HFFc6 (cell line): ENCODE measurements at places on chromosomes 2 and 18. TPM values are rescaled to one million over a fixed set of nuclear protein-coding genes. Genes with fewer than 3 reads are reported as not detected.

IRS1 gene
- 34.8 to 47.2 TPM (median 41.0 TPM) in 3 replicates for total RNA-seq

- DNase-seq = peak; percentile 59
These were observed 100.5 kb upstream of the LMAN1 start for GRCh38 chr18:59459369-59460071.

DNA sequence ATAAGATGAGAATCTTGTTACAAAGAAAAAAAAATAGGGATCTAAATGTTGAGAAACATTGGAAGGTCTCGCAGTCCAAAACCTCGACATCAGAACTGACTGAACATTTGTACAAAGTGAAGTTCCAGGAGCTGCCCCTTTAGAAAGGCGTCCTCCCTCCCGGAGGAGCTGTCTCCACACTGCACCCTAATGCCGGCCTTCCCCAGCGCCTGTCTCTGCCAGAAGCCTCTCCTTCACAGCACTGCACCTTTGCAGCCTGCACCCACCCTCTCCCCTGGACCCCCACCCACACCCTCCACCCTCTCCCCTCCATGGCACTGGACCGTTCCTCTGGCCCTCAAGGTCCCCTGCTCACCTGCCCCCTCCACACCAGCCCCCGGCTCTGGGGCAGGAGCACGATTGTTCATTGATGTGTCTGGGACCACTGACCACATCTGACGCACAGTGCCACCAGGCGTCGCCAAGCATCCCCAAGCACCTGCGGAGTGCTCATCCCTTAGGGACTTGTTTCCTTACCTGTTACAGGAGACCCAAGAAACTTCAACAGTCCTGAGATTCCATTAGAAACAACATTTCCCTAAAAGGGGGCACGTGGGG, 90.3 kb upstream of the SNTG2 start:
- no peak for DNase-seq

DNA sequence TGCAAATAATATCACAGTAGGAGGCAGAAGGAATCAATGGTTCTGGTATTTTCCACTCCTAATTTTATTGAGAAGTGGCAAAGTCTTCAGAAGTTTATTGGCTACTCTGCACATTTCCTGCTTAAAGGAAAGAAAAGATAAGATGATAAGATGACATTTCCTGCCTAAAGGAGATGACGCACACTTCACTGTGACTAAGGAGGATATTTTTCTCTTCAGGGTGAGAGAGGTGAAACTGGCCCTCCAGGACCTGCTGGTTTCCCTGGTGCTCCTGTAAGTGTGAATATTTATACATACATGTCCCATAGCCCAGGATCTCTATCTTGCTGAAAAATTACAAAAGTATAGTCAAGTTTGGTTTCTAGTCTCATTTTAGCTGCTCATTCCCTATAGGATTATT, 27.9 kb downstream of the COL3A1 start:
- DNase-seq = peak; percentile 80

- no peak for DNase-seq
These were observed 105.3 kb downstream of the HDAC4 start for GRCh38 chr2:239295377-239296019.

- DNase-seq = no peak
These were observed 45.2 kb upstream of the EPC2 start for GRCh38 chr2:148599109-148599991.

GRCh38 chr2:203330434-203330833, 2.2 kb downstream of the ABI2 start:
- DNase-seq = peak; percentile 23

DNA sequence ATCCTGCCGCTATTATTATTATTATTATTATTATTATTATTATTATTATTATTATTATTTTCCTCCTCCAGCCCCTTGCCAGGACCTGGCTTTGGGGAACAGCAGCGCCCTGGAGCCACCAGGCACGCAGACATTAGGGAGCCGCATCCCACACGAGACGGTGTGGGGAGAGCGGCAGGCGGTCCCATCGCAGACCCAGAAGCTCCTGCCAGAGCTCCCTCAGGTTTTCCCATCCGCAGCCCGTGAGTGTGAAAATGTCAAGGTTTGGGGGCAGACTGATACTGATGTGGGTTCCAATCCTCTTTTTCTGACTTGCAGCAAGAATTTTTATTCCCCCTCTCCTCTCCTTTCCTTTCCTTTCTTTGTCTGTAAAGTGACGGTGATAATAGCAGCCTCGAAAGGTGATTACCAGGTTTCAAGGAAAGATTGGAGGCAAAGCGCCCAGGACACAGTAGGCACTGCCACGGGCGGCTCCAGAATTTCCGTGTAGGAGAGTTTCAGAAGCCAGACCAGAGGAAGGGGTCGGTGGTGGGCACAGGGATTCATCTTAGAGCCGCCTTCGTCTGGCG, 816 bp downstream of the SCTR start:
- no peak for DNase-seq

DNA sequence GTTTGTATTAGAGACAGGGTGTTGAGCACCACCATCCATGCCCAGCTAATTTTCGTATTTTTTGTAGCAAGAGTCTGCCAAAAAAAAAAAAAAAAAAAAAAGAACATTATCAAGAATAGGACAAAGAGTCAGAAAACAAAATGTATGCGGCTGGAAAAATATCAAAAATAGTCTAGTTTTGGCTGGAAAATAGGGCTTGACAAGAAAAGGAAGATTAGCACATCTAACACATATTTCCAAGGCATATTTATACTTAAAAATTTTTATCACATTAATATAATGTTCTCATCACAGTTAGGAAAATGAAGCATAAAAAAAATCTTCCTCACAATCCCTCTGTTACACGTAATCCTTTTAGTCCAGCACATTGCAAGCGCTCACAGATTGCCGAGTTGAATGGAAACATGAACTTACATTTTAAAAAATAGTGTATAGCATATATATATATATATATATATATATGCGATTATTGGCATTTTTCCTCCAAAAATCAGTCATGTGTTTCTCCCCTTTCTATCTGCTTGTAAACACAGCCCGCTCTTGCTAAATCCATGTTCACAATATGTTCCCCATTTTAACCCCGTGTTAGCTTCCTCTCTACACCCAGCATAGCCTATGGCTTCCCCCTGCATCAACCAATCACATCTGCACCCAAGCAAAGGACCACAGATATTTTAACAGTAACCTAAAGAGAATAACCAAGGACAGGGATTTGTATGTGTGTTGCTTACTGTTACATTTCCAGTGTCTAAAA, 183.0 kb downstream of the AFF3 start:
- DNase-seq = no peak

DNA sequence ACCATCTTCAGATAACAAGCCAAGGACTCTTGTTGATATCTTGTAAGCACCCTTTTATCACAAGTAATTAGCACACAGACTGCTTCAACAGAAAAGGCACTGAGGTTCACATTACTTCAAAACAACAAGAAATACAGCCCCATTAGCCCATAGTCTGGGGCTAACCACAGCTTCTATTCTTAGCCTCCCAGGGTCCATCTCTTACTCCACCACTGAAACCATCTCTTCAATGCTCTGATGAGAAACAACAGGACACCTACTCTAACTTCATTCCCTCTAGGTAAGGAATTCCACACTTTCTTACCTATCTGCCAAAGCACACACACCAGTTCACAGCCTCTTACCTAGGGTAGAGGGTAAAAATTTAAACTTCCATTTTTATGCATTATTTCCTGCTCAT, 26.4 kb upstream of the CYTIP start:
- DNase-seq = no peak

ZBTB14 gene
- 5.5 to 7.9 TPM (median 6.4 TPM) in 3 replicates for total RNA-seq

DNA sequence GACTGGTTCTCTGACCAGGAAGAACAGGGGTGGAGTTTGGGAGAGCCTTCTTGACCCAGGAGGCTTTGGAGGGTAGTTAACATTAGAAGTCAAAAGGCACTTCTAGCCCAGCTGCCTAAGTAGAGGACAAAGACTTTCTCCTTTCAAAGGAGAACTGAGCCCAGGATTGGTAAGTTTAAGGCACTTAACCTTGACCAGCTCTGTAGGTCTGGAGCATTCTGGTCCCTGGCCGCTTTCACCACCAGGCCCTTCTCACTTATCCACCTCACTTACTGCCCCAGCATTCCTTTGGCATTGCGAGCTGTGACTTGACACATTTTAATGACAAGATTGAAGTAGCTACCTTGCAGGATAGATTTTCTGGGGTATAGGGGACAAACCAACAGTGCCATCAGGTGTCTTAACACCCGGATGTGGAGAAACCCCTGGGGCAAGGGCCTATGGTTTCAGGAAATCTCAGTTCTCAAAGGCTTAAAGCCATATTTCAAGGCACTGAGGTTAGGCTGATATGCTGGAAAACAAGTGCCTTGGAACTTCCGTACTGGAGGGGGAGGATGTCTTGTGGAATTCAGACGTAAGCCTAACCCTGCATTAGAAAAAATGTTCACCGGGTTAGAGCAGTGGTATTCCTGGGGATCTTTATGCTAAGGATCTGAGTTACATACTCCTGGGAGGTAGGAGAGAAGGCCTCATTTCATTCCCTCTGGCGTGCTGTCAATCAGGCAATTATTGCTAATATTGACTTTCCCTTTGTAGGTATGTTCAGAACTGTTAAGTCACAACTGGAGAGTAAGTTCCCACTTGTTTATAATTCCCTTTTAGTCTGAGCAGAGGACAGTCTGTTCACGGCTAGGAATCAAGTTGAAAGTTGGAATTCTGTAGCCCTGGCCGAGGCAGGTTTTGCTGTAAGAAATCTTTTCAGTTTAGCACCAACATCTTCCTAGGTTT, 4.3 kb downstream of the C2orf68 start:
- no peak for DNase-seq

EGR4 gene
- not detected in 3 replicates for total RNA-seq

GRCh38 chr2:128436479-128437203, 118.0 kb upstream of the HS6ST1 start:
- no peak for DNase-seq

GRCh38 chr2:7706791-7707190, 789.6 kb downstream of the RNF144A start:
- DNase-seq = no peak

NTSR2 gene
- total RNA-seq = not detected in 2 replicates

DNA sequence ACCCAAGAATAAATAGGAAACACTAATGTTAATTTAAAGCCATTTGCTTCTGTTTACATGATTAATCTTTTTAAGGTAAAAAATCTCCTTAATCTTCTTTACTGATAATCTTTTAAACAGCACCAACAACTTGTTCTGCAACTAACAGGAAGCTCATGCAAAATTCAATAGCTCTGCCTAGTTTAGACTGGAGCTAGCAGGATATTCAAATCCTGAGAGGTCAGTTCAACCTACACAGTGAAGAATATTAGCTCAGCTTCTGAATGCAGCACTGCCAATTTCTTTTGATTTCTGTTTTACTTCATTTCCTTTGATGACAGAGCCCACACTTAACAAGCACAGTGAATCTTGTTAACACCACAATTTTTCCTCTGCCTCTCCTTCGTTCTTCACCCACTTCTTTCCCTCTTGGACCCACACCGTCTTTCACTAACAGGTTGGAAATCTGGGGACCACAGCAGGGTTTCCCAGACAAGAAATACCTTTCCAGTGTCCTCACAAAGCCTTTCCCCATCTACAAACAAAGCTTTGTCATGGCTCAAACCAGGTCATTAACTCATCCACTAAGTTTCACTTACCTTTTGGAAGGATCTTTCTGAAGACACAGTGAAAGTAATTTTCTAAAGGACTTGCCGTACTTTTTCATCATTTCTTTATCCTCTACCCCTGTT, 109.8 kb downstream of the STK39 start:
- no peak for DNase-seq

- no peak for DNase-seq
These were observed 62.7 kb downstream of the ASB1 start for GRCh38 chr2:238489431-238489830.

ARHGEF4 gene
- total RNA-seq = 1.3 and 1.9 TPM in 2 replicates

DNA sequence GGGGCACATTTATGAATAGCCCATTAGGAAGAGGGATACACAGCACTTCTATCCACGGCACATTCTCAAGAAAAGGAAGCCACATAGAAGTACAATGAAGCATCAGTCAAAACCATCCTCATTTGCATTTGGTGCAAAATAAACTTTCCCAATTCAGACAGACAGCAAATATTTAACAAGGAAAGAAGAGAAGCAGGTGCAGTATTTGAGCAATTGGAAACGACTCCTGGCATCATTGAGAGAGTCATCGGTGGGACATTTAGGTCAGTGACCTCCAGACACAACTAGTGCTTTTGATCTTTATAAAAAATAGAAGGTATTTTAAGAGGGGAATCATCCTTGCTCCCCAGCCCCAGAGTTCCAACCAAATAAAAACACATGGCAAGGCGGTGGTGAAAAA, 118.0 kb downstream of the MREG start:
- DNase-seq = no peak

LHCGR gene
- total RNA-seq = not detected in 3 replicates

SULT1C2 gene
- not detected in 3 replicates for total RNA-seq

MYO7B gene
- 0.76 to 1.3 TPM (median 1.1 TPM) in 3 replicates for total RNA-seq

GRCh38 chr2:85867556-85868292, 21.1 kb downstream of the ST3GAL5 start:
- DNase-seq = no peak

NMUR1 gene
- total RNA-seq = not detected in 3 replicates

DNA sequence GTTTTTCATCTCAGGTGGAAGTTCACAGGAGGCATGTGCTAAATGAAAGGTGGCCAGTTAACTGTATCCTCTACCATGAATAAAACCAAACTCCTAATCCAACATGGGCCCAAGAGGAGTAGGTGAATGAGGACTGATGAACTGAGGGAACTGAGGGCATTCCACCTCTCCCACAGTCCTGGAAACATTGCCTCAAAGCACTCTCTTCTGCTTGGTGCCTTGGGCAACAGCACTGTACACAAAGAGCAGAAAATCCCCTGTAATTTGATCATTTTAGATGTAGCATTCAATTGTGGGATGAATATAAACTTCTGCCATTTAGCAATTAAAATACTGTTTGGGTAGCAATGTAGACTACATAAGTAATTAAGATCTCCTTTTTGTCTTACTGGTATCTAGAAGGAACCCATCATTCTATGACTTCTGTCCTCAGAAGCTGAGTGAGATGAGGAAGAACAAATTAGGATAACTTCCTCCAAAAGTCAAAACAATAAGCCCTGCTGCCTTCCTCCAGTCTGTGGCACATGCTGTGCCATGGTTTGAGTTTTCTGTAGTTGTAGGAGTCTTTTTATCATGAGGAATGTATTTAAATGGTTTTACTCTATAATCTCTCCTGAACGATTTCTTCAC, 86.7 kb upstream of the ZEB2 start:
- DNase-seq = no peak

TMEM247 gene
- total RNA-seq = not detected in 3 replicates

DNA sequence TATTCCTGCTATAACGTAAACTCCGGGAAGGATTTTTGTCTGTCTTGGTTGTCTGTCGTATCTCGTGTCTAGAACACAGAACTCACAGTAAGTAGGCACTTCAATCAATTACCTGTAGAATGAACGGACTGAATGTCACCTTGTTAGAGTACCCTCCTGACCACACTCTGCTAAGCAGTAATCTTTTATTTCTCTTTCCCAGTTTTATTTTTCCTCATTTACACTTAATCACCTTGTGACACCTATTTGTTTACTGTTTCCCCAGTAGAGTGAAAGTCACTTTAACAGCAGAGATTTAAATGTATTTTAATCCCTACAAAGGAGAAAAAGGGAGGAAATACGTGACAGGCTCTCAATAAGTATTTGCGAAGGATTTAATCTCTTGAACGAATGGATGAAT, 514 bp upstream of the EPB41L5 start:
- DNase-seq = no peak

PTH2R gene
- not detected in 2 replicates for total RNA-seq

PLEKHH2 gene
- total RNA-seq = 0.09 to 0.72 TPM (median 0.45 TPM) in 3 replicates

- no peak for DNase-seq
These were observed 94.1 kb downstream of the COL6A3 start for GRCh38 chr2:237319887-237320286.
